Uterus (tissue), 4 donors: ENCODE measurements at places on chromosomes 4 and X. TPM values are rescaled to one million over a fixed set of nuclear protein-coding genes. Genes with fewer than 3 reads are reported as not detected.

DNA sequence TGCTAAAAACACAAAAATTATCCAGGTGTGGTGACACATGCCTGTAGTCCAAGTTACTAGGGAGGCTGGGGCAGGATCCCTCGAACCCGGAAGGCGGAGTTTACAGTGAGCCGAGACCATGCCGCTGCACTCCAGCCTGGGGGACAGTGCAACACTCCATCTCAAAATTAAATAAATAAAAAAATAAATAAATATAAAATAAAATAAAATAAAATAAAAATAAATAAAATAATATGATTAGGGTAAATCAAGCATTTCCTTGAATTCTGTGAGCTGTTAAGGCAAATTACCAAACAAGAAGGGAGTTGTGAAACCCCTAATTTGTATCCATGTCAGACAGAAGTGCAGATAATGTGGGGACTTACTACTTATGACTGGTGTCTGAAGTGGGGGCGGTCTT, 1928.9 kb upstream of the IGFBP7 start:
- DNase-seq = no peak

DNA sequence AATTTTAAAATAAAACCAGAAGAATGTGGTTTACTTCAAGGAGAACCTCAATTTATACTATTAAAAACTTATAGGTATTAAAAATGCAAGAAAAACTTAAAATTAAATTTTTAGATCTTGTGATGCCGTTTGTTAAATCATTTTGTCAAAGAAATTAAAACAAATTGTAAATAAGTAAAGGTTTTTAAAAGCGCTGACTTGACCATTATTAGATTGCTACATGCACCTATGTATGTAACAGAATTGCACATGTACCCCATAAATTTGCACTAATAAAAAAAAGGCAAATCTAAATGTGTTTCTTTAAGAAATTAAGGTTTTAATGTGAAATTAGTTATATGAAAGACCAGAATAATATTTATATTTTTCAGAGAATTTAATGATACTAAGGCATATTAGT, 156.1 kb downstream of the LARP7 start:
- no peak for DNase-seq

GRCh38 chr4:163612762-163613161, 118.3 kb downstream of the TMA16 start:
- no peak for DNase-seq

GRCh38 chrX:110964786-110965185, 131.2 kb upstream of the PAK3 start:
- no peak for DNase-seq

DNA sequence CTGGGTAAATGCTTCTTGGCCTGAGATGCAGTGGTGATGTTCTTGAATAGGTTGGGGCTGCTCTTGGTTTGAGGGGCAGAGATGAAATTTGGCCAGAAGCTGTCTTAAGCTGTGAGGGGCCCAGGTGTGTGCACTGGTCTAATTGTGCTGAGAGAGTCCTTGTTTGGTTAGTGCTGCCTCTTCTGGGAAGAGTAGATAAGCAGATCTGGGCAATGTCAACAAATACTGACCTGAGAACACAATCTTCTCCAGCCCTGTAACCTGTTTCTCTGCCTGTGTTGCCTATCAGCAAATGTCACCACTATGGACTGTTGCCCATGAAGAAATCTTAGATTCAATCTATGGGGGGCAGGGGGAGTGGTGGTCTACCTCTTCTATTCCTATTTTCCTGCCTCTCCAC, 17.2 kb upstream of the USP27X start:
- DNase-seq = no peak

- DNase-seq = no peak
These were observed 366.2 kb upstream of the PITX2 start for GRCh38 chr4:110989125-110989524.

DNA sequence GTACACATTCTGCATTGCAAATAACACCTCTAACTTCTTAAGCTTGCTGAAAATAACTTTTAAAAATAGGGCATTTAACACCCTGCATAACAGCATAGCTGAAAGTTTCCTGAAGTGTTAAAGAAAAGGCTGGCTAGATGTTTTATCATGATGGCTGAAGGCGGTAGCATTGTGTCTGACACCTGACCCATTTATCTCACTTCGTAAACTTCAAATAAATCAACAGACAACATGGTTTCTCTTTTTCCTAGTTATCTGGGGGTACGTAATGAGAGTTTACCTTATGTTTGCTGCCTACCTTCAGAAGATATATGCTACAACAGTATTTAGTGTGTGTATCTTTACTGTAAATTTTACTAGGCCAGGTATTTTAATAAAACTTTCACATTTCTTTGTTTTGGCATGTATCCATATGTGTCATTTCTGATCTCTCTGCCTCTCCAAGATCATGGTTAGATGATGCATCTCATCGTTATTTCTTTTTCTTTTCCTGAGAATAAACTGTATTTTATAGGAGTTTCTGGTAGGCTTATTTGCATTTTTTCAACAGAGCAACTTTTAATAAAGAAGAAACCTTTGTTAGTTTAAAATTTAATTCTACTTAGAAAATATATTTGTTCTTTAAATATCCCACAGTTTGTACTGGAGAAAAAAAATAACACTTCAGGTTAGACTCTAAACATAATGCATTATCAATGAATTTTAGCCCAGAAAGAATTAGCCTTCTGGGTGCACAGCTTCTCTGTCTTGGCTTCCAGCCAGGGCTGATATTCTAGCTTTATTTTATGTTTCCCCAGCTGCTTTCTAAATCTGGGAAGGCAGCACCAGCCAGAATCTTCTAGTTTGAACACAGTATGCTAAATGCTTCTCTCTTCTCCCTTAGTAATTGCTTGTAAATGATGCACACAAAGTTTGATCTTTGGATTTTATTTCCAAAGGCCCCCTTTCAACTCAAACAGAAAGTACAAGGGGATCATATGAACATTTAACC, 2.9 kb downstream of the NDST4 start:
- DNase-seq = no peak

DNA sequence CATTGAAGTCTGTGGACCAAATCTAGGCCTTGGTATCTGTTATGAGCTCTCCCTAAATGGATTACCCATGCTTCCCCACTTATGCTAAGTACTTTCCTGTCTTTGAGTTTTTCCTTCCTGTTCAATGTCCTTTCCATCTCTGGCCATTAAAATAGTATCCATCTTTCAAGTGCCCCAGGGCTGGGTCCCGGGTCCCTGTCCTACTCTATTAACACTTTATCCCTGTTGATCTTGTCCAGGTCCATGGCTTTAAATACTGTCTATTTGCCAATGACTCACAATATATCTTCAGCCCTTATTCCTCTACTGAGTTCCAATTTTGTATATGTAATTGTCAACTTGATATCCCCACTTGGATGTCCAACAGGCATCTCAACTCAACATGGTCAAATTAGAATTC, 17.7 kb upstream of the RPS6KA3 start:
- DNase-seq = no peak

DNA sequence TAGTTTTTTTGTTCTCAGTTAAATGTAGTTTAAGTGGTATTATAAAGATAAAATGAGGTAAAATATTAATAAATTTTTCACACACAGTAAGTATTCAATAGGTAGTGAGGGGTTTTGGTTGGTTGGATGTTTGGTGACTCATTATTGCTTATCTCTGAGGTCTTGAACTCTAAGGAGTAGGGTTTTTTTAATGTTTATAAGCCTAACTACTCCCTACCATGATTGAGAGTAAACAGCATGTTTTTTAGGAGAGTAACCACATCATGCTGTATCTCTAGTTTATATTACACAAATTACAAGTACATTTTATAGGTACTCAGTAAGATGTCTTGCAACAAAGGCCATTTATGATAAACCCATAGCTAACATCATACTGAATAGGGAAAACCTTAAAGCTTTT, 181.6 kb downstream of the MAPK10 start:
- DNase-seq = no peak

DNA sequence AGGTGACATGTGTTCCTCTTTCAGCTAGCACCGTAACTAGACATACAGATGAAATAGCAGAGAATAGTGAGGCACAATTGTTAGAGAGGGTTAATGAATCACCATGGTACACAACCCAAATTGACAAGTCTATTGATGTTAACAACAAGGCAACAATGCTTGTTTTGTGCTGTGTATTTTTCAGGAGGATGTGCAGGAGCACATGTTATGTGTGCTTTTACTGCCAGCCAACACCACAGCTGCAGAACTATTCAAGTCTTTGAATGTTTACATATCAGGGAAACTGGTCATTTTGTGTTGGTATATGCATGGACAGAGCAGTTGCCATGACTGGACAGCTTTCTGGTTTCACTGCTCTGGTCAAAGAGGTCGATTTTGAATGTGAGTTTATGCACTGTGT, 32.8 kb downstream of the STBD1 start:
- no peak for DNase-seq

DNA sequence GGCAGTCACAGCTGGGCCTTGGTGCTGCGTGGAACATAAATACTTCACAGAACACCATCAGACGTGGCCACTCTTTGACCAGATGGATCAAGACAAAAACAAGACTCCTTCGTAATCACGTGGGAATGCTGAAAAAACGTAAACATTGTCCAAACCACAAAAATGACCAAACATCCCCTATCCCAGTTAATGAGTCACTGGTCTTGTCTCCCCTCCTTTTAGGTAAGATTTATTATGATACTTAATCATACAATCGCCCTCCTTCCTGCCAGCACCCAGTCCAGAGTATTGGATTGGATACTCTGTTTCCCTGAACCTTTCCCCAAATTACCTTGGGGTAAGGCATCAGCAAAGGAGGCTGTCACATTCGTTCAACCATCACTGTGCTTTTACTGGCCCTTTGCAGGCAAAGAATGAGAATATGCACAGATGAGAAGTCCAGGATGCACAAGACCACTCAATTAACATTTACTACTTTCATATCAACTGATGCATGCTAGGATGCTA, 601 bp upstream of the TCEANC start:
- DNase-seq = no peak

DNA sequence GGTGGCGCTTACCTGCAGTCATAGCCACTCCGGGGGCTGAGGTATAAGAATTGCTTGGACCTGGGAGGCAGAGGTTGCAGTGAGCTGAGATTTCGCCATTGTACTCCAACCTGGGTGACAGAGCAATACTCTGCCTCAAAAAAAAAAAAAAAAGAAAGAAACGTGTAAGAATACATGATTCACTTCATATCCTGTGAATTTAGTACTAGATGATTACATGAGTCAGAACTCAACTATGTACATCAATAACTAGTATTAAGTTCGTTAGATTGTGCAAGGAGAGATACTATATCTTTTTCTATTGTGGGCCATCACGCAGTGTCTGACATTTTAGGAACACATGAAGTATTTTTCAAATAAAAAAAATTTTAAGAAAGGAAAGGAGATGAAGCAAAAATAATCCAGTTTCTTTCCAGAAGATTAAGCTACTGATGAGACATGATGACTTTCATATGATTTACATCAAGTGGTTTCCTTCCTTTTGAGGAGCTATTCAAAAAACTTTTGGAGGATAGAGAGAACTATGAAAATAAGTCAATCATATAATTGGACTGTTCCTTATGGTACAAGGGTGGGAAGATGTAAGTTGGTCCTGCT, 64.7 kb upstream of the EXOC1L start:
- no peak for DNase-seq

DNA sequence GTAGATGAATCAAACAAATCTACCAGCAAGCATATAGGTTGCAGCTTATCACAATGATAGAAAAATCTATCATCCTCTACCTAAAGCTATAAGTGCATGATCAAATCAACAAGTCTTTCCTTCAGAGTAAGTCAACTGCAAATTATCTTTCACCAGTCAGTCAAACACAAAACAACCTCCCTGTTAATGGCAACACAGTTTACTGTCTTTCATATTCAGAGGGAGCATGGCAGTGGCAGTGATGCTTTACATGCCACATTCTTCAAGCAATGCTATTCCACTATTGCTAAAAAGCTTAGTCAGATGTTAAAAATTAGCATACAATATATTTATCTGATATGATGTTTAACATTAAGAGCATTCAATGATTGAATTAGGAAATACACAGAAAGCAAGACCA, 245.1 kb upstream of the KLHL4 start:
- DNase-seq = no peak

- DNase-seq = no peak
These were observed 36.8 kb downstream of the RAP1GDS1 start for GRCh38 chr4:98298022-98298421.

GRCh38 chrX:132292793-132293192, 73.5 kb upstream of the RAP2C start:
- DNase-seq = peak; percentile 29

DNA sequence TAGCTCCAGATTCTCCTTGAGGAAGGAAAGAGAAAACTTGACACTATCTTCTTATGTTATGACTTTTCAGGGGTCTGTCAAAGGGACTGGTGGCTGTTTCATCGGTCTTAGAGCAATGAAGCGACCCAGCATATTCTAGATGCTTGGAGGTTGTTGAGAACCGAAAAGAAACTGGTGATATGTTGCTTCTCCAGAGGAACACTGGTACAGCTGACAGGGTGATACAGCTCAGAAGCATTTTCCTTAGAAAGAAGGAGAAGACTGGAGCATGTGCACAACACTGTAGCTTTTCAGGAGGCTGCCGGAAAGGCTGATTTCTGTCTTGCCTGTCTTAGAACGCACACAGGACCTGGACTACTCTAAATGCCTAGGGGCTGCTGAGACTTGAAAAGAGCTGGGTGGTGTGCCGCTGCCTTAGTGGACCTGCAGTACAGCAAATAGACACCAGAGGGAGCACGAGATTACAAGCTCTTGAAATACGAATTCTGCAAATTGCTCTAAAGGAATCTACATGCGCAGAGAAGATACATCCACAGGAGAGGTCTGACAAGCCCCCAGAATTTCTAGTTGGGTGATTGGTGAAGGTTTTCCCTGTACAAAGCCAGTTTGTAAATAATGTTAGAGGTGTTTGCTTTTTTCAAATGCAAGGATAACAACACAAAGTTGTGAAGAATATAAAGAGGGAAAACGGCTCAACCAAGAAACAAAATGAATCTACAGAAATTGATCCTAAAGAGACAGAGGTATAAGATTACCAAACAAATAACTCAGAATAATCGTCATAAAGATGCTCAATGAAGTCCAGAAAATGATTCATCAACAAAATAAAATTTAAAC, 223.1 kb upstream of the DMD start:
- DNase-seq = peak; percentile 27

Gene UGT2B7
- not detected for total RNA-seq

Gene HDX
- 50.2 TPM for total RNA-seq

Gene CCDC120
- total RNA-seq = 4.1 TPM

Gene SPANXB1
- not detected for total RNA-seq

Gene TLR10
- total RNA-seq = 2.0 TPM

Gene ADGRG2
- 2.9 TPM for total RNA-seq
